ENCODE measurements at places on chromosomes 6 and 20. TPM values are rescaled to one million over a fixed set of nuclear protein-coding genes. Genes with fewer than 3 reads are reported as not detected.

DNA sequence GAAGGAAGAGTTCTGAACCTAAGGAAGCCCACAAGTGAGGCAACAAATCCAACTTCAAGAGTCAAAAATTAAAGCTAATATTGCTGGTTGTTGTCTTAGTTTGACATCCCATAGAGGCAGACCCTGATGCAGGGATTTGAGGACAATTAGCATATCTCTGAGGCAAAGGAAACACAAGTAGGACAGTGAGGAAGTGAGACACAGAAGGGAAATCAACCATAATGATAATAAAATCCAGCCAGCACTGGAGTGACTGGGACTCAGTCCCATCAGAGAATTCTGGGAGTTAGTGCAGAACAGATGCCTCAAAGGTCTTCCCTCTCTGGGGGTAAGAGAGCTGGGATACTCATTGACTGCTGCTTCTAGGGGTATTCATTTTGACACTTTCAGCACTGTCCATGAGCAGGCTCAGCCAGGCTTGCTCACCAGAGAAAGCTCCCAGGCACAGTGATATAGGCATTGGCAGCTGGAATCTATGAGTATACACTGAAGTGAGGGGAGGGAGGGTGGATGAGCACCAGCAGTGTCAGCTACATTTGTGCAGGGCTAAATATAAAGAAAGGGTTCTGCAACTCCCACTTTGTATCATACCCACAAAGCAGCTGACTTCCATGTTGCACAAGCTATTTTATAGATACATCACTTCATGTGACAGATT lies 43.4 kb upstream of the SPTLC3 start:
- no peak for DNase-seq

The TEAD3 gene
- total RNA-seq = 39.5 TPM

DNA sequence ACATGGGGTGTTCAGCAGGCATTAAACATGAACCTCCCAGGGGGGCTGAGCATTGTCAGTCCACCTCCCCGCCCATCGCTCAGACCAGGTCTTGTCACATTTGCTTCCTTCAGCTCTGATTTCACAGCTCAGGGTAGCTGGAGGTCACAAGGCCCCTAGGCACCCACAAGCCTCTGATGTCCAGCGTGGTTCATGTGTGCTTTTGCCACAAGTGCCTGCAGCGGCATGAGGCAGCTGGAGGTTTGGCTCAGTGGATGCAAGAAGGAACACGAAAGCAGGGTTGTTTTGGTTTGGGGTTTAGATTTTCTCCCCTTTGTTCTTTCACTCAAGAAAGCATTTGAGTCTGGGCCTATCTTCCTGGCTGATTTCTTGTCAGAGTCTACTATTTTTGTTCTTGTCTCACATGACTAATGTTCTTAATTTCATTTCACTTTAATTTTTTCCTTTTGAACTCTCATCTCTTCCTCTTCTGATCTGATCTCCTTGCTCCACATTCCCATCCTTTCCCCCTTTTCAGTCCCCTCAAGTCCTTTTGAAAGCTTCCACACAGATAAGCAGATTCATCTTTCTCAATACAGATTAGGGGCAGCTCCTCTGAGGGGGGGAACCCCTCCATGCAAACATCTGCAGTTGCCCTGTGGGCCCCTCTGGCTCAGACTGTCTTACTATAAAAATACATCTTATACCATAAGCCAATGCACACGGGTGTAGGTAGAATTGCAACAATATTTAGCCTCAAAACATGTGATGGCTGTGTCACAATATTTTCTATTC lies 68.1 kb upstream of the CEP85L start:
- DNase-seq = no peak

DNA sequence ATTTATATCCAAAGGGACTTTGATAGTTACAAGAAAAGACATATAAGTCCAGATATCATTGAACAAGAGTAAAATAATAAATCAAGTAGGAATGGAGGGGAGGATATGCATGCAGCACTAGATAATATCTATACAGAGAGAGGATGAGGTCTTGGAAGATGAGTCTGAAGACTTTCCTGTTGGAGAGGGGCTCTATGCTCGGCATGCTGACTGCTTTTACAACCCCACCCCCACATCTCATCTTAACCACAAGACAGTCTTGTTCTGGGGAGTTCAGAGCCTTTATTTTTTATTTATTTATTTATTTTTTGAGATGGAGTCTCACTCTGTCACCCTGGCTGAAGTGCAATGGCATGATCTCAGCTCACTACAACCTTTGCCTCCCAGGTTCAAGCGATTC lies 48.4 kb upstream of the IER3 start:
- no peak for DNase-seq

- DNase-seq = no peak
Observed at GRCh38 chr6:6654599-6655575, 66.4 kb downstream of the LY86 start.

DNA sequence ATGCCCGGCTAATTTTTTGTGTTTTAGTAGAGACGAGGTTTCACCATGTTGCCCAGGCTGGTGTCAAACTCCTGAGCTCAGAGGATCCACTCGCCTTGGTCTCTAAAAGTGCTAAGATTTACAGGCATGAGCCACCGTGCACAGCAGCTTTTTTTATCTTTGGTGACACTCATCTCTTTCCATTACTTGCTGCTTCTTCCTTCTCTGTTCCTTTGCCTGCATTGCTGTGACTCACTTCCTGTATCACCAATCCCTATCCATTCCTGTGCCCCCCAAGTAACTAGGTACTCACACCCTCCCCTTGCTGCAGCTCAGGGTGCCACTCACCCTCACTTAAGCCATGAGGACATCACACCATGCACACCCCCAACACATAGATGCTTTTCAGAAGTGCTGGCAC lies 24.6 kb downstream of the KHDC1L start:
- peak; percentile 18 for DNase-seq

The SYS1 gene
- total RNA-seq = 32.0 TPM

The LTB gene
- not detected for total RNA-seq

GRCh38 chr6:254016-254415 lies 38.3 kb upstream of the DUSP22 start:
- DNase-seq = no peak

GRCh38 chr6:150592377-150592995 lies 7.2 kb upstream of the PLEKHG1 start:
- no peak for DNase-seq

- no peak for DNase-seq
Observed at GRCh38 chr6:118652051-118652615, 742 bp upstream of the CEP85L start.

DNA sequence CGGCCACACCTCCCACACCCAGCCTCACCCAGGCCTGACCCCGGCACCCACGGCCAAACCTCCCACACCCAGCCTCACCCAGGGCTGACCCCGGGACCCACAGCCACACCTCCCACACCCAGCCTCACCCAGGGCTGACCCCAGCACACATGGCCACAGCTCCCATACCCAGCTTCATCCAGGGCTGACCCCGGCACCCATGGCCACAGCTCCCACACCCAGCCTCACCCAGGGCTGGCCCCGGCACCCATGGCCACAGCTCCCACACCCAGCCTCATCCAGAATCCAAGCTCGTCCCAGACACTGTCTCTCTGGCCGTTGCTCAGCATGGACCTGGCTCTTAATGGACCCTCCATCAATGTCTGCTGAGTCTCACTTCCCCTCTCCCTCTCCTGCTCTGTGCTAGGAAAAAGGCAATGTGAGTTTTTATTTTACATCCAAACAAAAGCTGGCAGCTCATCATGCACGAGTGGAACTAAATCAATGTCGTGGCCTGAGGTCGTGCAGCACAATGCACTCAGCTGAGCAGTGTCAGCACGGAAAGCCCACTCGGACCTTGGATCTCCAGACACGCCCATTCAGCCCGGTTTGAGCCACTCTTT lies 36.1 kb downstream of the NINL start:
- no peak for DNase-seq

DNA sequence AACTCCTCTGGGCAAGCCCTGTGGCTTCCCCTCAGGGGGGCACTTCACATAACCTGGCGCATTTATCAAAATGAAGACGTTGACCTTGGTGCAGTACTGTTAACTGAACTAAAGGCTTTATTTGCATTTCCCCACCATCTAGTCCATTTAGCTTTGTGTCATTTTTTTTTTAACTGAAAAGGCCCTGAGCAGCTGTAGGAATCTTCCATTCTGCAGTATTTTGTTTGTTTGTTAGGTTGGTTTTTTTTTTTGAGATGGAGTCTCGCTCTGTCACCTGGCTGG lies 10.7 kb downstream of the TMEM181 start:
- no peak for DNase-seq

GRCh38 chr6:34836008-34836407 lies 44.1 kb downstream of the BLTP3A start:
- DNase-seq = no peak

DNA sequence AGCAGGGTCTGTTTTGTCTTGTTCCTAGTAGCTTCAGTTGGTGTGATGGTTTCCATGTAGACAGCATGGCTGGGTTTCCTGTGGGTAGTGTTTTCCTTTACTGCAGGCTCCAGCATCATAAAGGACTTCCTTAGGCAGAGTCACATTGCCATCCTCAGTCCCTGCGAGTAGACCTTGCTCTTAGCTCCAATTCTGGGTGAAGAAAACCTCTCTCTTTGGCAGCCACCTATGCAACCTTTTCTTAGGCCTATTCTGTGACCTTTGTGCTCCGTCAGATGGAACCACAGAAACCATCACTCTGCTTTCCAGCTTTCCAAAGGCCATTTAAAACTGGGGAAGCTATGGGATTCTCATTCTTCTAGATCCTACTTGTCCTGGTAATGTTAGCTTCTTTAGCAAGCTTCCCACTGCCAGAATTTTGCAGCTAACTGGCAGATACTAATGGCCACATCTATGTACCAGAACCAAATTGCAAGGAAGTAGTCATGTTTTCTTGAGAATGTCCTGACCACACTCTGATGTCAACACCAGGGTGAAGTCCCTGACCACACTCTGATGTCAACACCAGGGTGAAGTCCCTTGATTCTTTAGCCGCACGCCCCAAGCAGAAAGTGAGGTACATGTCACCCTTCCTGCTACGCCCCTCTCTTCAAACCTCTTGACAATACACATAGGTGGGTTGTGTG lies 646.6 kb upstream of the HS3ST5 start:
- no peak for DNase-seq

The SASH1 gene
- 88.3 TPM for total RNA-seq

The BRPF3 gene
- total RNA-seq = 29.1 TPM

The CNBD2 gene
- 2.0 TPM for total RNA-seq

- peak; percentile 25 for DNase-seq
Observed at GRCh38 chr6:28758046-28758817, 165.6 kb downstream of the TRIM27 start.

DNA sequence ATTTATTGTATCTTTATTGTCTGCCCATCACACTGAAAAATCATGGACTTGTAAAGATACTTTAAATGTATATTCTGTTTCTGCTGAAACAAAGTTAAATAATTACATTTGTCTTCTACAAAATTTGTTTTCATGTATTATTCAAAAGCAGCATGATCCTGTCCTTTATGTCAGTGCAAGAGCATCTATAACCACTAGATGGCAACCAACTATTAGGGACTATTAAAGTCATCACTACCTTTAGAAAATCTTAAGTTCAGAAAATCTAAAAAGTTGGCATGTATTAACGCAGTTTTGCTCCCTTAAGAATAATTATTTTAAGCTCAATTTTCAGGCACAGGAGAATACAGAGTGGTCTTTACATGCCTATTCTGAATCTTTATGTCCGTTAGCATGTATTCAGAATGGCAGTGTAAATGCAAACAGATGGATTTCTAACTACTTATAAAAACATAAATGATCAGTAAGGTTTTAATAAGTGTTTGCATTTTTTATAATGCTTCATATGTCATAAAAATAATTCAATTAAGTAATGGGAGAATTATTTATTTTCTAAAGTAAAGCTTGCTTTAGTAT lies 17.8 kb downstream of the TMEM30A start:
- peak; percentile 59 for DNase-seq

The CLPSL2 gene
- total RNA-seq = not detected

The GPR31 gene
- total RNA-seq = not detected

- no peak for DNase-seq
Observed at GRCh38 chr20:5484346-5484745, 167.6 kb upstream of the PROKR2 start.

The OLIG3 gene
- total RNA-seq = not detected

DNA sequence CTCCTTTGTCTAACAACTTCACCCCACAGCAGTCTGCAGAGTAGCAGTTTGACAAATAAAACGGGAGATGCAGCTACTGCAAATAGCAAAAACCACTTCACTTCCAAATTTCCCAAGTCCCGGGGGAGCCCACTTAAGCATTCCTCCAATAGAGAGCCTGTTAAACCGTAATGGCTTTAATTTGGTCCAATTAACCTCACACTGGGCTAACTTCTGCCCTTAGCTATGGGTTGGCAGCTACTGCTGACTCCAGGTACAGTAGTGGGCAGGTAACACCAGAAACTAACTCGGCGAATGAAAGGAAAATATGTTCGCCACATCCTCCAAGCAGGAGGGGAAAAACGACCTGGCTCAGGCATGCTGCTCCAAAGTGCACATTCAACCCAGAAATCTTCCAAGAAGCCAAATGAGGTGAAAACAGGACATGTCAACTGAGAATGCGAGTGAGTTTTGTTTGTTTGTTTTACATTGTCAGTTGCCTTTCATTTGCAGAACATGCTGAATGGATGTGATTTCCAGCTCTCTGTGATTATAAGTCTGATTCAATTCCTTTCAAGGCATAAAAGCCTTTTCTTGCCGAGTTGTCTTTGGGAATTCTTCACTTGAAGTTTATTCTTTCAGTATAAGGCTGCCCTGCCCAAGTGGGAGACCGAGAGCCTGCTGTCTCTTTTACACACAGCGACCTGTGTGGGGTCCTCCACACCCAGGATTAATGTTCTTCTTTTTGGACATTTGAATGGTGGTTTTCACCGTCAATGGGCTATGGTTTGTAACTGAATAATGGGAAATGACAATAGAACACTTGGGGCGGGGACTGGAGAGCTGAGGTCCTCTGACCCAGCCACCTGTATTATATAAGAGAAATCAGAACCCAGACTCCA lies 117.3 kb upstream of the ARMC2 start:
- no peak for DNase-seq

Measured in HFFc6 (cell line).